ENCODE measurements at places on chromosomes 3 and 15. TPM values are rescaled to one million over a fixed set of nuclear protein-coding genes. Genes with fewer than 3 reads are reported as not detected.

The HRG gene
- not detected for total RNA-seq

The SLC22A13 gene
- not detected for total RNA-seq

The GOLGA8T gene
- total RNA-seq: 1.3 TPM

The SCAMP5 gene
- total RNA-seq: 11.2 TPM

The NRROS gene
- not detected for total RNA-seq

The SATB1 gene
- total RNA-seq: 0.14 TPM

The GOLGA6A gene
- total RNA-seq: 0.08 TPM

The ATP13A5 gene
- not detected for total RNA-seq

The GP9 gene
- not detected for total RNA-seq

The APEH gene
- total RNA-seq: 60.4 TPM

The PP2D1 gene
- not detected for total RNA-seq

All from A549 treated with RU486 at 1 μM for 4 hours (cell line).